ENCODE measurements at places on chromosomes 12 and 14.
A peak's percentile ranks its signal among the peaks of the same experiment; 100 is the strongest.

DNA sequence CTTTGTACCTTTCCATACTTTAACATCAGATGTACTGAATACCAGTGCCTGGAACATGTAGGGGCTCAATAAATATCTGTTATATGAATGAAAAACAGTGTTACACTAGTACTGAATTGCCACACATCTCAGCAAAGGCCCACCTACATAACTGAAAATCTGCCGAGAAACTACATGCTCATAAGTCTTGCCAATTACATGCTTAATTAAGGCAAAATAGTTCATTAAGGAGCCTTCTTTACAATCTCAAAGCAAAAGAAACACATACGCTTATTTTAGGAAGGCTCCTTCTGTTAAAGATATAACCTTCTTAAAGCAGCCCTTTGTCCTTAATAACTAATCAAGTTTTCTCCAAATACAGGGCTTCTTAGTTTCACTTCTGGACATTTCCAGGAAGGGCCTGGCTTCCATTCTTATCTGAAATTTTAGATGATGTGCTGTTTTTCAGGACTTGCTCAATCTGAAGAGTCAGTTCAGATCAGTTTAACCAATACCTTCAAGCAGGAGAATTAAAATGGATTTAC, 11.5 kb downstream of the LIMA1 start:
- DNase-seq, result peak; percentile 79

DNA sequence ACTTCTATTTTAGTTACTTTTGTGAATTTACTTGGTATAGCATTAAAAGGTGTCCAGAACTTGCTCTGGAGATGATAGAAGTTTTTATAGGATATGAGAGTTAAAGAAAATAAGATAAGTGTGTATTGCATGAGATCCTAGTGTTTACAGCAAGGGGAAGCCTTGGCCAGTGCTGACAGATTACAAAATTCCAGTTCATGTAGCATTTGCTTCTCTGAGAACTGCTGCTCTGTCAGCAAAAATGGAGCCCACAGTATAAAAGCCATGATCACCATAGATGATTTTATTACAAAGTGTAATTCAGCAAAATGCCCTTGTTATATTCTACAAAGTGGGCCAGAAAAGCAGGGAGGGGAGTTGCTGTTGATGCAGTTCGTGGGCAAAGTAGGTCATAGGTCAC, 40.0 kb upstream of the ATF1 start:
- no peak for DNase-seq

DNA sequence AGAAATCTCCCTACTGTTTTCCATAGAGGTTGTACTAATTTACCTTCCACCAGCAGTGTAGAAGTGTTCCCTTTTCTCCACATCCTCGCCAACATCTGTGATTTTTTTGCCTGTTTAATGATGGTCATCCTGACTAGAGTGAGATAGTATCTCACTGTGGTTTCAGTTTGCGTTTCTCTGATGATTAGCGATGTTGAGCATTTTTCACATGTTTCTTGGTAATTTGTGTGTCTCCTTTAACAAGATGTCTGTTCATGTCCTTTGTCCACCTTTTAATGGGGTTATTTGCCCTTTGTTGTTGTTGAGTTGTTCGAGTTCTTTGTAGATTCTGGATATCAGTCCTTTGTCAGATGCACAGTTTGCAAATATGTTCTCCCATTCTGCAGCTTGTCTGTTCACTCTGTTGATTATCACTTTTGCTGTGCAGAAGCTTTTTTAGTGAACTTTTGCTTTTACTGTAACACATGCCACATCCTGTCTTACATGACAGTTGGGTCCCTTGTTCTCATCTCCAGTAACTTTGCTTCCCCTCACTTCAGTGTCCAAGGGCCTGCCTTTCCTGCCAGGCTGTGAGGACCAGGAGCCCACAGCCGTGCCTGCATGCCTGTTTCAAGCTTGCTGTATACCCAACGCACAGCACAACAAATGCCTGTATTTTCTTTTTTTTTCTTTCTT, 64.9 kb downstream of the SPRING1 start:
- no peak for DNase-seq

GRCh38 chr12:115934877-115935276, 342.6 kb downstream of the MED13L start:
- no peak for DNase-seq

DNA sequence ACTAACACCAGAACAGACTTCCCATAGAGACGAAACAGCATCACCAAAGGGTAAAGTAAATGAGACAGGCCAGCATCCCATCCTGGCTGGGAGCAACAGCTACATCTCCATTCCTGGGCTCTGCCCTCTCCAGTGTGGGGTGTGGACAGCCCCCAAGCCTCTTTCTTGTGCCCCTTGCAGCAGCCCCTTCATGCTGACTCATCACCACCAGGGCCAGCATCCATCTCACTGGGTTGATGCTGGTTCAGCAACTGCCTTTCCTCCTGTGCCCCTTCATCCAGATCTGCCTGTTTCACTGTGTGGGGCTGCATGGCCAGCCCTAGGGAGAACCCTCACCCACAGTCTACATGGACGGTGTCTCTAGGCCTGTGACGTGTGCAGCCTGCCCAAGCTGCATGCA, 569.1 kb upstream of the TBX3 start:
- DNase-seq, result no peak

DNA sequence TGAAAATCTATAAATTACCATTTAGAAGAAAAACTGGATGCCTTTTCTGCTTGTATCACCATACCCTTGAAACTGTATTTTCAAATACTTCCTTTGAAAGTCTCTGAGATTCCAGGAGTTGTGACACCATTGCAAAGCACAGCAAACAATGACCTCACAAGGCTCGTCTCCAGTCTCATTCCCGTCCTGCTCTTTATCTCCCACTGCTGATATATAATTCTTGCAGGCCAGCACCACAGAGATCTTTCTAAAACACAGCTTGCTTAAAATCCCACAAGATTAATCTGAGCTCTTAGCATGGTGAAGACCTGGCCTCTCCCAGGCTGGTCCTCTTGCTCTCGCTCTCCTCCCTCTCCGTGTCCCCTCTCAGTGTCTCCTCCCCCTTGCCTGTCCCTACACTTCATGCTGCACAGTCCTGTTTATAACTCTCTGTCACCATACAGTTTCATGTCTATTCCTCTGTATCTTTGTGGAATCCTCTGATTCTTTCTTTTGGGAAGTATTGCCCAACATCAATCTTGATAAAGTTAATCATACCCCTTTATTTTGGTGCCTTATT, 51.8 kb downstream of the ZFYVE21 start:
- peak; percentile 17 for DNase-seq

DNA sequence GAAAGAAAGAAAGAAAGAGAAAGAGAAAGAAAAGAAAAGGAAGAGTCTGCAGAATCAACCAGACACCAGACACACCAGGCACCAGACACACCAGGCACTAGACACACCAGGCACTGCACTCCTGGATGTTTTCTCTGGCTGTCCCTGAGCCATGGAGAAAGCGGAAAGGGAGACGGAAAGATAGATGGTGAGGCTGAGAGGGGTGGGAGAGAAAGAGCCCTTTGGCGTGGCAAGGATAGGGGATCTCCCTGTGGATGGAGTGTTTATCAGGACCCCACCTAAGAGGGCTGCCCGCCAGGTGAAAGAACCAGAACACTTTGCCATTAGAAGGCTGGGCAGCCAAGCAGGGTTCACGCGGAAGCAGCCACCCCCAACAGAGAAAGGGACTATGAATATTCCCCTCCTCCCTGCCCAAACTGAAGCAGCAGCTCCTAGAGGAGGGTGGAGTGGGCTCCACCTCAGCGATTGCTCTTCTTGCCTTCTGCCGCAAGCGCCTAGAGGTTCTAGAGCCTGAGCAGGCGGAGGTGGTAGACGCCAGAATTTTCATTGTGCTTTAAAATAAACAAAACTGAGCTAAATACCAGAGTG, 13.4 kb downstream of the ST8SIA1 start:
- DNase-seq, result no peak

- peak; percentile 90 for DNase-seq
Observed at GRCh38 chr14:100341301-100342031, 18.3 kb downstream of the SLC25A47 start.

DNA sequence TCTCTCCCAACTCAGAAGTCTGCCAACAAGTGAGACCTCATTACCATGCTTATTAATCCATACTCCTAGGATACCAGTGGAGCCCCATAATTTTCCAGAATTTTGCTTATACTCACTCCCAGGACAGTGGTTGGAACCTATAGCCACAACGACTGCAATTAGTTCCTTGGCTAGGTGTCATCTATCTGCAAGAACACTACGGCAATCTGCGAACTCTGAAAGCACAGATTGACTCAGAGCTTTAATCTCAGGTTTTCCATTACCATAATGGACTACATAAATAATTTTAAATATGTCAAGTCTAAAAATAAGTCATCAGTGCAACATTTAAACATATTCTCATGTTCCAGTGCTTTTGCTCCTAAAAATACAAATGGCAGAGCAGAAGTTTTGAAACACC, 33.4 kb downstream of the TMTC3 start:
- DNase-seq, result no peak

GRCh38 chr12:69392179-69392928, 32.8 kb downstream of the YEATS4 start:
- DNase-seq, result peak; percentile 44

DNA sequence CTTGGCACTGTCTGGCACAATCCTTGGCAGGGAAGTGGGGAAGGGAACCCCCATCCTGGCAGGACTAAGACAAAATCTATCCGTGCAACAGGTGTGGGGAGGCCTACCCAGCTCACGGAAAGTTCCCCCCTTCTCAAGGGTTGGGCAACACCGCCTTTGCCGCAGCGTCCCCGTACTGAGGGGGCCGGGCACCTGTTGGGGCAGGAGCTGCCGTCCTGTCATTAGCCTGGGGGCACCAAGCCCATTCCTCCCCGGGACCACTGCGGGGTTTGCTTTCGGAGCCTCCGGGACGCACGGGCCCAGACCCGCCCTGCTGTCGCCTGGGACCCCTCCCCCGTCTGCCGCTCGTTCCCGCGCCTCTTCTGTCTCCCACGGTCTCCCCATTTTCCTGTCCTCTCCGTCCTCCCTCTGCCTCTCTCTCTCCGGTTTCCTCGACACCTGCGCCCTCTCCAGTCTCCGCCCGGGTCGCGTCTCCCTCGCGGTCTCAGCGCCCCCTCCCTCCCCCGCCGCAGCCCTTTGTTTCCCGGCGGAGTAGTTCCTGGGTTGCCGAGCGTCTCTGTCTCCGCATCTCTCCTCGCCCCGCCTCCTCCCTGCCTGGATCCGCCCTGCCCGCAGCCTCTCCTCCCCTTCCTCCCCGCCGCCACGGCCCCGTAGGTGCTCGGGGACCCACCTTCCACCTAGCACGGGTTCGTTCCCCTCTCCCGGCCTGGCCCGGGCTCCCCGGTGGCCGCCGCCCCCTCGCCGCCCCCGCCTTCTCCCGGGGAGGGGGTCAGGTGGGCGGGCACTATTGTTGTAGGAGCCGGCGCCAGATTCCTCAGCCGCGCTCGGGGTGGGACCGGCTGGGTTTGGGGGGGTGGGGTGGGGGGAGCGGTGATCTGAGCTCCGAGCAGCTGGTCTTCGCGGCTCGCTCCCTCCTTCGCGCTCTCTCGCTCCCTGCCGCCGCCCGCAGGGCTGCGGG, at the start of gene CACNB3:
Gene CACNB3, plus strand, starts transcription at position 624 of the 958 bp plus-strand sequence. CDS start 434 bp downstream, outside the sequence.
- DNase-seq, result peak; percentile 52

DNA sequence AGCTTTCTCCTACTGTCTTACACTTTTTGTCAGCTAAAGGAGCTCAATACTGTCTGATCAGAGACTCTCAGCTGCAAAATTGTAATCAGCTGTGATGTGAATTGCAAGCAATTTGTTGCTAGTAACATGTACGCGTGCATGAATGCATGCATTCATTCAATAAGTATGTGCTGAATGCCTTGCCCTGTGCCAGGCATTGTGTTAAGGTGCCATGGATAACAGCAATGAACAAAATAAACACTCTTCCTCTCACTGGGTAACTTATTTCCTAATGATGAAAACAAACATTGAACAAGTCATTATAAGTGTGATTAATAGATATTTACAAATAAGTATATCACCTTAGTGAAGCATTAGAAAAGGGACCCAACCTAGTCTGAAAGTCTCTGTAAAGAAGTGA, 163.2 kb upstream of the ARID2 start:
- no peak for DNase-seq

DNA sequence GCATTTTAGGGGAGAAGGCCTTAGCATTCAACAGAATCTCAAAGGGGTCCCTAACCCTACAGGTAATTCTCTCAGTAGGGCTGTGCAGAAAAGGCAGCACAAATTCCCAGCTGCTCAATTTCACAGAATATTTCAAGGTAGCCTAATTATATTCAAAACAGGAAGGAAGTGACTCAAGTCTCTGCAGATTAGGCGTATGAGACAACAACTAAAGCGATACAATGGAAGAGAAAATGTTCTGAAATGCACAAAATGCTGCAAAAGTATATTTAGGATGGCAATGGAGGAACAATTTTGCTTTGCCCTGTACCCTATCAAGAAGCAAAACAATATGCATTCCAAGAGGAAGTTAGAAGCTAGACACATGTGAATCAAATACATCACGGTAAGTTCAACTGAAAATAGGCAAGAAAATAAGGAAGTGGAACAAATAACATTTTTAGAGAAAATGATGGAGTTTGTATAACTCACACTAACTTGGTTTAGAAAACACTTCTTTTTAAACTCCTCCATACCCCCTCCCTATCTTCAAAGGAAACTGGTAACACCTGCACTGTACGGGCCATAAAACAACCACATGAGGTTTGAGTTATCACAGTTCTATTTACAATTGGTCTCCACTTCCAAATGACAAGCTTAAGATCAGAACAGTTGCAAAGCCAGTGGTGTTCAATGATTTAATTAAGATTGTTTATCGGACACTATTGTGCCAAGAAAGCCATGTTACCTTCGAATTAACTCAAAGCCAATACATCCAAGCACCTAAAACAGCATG, 1.6 kb downstream of the GIT2 start:
- no peak for DNase-seq

DNA sequence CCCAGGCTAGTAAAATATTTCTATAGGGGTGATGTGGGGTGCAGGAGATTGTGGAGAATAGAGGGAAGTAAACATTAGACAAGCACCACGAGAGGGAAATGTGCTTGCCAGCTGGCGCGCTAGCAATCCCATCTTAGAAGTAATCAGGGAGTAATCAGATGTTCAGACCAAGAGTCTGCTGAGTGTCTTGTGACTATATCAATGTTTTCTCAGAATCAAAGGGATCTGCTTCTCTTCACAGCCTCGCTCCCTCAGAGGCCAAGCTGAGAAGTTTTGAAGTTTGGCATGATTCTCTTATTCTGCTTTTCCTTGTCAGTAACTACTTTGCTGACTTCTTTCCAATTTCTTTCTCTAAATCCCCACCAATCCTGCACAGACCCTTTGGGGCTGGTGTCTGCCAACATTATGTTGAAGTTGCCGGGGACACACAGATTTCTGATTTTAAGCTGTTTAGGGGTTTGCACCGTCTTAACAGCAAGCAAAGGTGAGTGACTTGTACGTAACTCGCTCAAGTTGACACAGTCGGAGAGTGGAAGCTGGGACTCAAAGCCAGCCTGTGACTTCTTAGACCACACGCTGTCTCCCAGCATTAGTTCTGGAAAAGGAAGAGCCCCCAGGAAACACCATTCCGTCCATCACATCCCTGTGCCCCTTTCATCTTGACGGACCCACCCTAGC, 22.0 kb upstream of the TSPAN9 start:
- no peak for DNase-seq

DNA sequence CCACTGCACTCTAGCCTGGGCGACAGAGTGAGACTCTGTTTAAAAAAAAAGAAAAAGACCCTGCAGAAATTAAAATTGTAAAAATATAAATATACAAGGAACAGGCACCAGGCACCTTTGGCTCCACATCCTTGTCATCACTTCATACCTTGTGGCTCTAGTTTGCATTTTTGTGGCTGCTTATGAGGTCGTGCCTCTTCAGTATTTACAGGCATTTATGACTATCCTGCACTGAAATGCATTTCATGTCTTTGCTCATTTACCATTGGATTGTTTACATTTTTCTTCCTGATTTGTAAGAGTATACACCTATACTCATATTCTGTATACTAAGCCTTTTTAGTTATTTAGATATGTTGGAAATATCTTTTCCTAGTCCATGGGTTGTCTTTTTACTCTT, 20.1 kb downstream of the BICD1 start:
- DNase-seq, result peak; percentile 90

GRCh38 chr12:24226745-24227350, 277.4 kb upstream of the SOX5 start:
- peak; percentile 99 for DNase-seq

Measured in iris pigment epithelial cell (primary cell).